Stimulated activated naive B cell treated with anti-CD40 and anti-IgM and Interleukin-4, amounts not matched to agents 10 μg/mL and 1 μg/mL and 100 μg/mL, for 72 hours (primary cell): ENCODE measurements at places on chromosomes 5 and 9.
A peak's percentile ranks its signal among the peaks of the same experiment; 100 is the strongest.

DNA sequence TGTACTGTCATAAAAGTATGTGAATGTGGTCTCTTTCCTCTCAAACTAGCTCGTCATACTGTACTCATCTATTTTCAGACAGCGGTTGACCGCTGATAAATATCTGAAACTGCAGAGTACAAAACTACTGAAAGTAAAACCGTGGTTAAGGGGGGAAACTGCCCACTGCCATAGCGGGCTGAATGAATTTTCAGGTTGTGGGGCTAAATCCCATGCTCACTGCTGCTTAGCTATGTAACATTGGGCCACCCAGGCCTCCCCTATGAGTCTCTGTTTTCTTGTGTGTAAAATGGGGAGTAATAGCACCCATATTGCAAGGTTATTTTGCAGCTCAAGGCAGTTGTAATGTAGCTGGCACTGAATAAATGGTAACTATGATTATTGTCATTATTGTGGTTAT is 82.3 kb downstream of the MSX2 start:
- no peak overlapping the region for H3K27ac ChIP-seq
- no peak overlapping the region for H3K4me3 ChIP-seq
- no peaks in the 10 kb centered on the region for H3K36me3 ChIP-seq
- H3K4me1 ChIP-seq = no peaks in the 10 kb centered on the region
- H3K27me3 ChIP-seq = no peaks in the 10 kb centered on the region

DNA sequence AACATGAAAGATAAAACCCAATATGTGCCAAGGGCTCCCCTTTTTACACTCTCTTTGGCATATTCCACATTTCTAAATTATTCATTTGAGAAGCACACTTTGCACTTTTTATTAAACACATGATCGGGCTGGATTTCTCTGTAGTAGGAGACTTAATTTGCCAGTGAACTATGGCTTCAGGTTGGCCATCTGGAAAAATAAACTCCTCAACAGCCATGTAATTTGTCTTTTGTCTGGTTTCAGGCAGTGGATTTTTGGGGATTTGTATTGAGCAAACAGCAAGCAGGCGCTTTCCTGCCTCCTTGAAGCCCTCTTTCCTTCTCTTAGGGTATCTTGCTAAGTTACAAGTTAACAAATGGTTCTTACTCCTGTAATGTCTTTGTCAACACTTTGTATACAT is 73.0 kb upstream of the DMRTA1 start:
- H3K4me3 ChIP-seq = no peak overlapping the region
- no peaks in the 10 kb centered on the region for H3K36me3 ChIP-seq
- H3K27me3 ChIP-seq = no peaks in the 10 kb centered on the region
- H3K27ac ChIP-seq = no peak overlapping the region
- no peak for DNase-seq

- DNase-seq = no peak
- no peak overlapping the region for H3K4me3 ChIP-seq
- no peak overlapping the region for H3K27ac ChIP-seq
- no peaks in the 10 kb centered on the region for H3K27me3 ChIP-seq
- peaks cover 2% of the 10 kb centered on the region for H3K36me3 ChIP-seq
- H3K4me1 ChIP-seq = peaks cover 20% of the 10 kb centered on the region
Measured at GRCh38 chr5:124744170-124744971, 2.1 kb downstream of the ZNF608 start.

DNA sequence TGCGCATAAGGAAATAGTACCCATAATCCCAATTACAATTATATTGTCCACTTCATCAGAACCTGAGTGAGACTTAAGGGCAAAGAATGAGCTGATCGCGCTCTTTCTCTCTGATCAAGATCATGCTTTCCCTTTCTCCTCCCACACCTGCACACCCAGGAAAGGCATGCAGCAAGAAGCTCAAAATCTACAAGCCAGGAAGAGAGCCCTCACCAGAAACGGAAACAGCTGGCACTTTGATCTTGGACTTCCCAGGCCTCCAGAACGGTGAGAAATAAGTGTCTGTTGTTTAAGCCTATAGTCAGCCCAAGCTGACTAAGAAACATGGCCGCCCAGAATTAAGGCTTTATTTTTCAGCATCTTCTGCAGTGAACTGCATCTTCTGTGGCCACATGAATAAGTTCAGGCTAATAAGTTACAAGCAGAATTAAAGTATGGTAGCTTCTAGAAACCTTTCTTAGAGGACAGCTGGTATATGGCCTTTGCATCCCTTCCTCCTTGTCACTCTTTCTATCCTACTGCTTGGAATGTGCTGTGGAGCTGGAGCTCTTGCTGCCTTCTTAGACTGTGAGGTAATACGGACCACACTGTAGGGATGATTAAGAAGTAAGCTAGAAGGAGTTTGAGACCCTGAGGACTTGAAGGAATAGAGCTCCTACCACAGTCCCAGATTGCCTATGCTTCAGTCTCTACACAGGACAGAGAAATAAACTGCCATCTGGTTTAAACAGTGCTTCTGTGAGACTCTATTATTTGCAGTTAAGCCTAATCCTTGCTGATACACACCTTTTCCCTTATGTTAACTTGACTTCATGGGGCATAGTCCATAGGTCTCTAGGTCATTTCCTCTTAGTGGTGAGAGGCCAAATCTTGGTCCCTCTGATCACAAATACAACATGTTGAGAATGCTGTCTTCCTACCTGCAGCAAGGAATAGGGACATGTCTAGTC is 17.2 kb downstream of the OR2S2 start:
- no peak overlapping the region for H3K4me3 ChIP-seq
- no peak for DNase-seq
- H3K36me3 ChIP-seq = no peaks in the 10 kb centered on the region
- peaks cover 29% of the 10 kb centered on the region for H3K27me3 ChIP-seq
- peaks cover 15% of the 10 kb centered on the region for H3K4me1 ChIP-seq

GRCh38 chr5:147509041-147509709 is 693 bp downstream of the DPYSL3 start:
- peak overlapping the region; percentile 54 for H3K4me3 ChIP-seq
- H3K36me3 ChIP-seq = peaks cover 4% of the 10 kb centered on the region
- peaks cover 16% of the 10 kb centered on the region for H3K4me1 ChIP-seq
- H3K27ac ChIP-seq = peak overlapping the region; percentile 33
- H3K27me3 ChIP-seq = peaks cover 41% of the 10 kb centered on the region
- DNase-seq = no peak

DNA sequence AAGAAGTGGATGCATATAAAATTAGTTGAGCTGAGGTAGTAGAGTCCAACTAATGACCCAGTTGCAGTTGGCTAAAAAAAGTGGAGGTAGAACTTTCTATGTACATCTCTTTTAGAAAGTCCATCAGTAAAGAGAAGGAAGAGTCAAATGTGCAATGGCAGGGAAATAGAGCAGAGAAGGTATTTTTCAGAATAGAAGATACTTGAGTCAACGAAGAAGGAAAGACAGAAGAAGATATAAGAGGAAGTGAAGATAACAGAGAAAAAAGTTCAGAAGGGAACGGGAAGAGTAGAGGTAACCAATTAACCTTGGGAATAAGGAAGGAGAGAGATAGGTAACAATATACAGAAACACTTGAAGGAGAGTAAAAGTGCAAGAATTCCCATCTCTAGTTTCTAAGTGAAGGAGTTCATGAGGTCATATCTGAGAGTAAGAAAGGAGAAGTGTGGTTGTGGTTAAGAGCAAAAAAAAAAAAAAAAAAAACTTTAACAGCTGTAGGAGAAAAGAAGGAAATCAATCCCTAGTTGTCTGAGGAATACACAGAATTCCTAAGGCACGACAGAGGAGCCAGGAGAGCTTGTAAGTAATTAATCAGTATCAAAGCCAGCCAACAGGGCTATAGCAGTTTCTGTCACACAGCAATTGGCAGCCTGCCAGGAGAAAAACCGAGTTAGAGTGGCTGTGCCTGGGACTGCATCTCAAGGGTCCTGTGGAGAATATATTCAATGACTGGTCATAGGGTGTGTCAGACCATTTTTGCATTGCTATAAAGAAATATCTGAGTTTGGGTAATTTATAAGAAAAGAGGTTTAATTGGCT is 61.0 kb downstream of the ARL15 start:
- no peak for DNase-seq
- no peaks in the 10 kb centered on the region for H3K36me3 ChIP-seq
- no peaks in the 10 kb centered on the region for H3K27me3 ChIP-seq
- no peak overlapping the region for H3K27ac ChIP-seq

DNA sequence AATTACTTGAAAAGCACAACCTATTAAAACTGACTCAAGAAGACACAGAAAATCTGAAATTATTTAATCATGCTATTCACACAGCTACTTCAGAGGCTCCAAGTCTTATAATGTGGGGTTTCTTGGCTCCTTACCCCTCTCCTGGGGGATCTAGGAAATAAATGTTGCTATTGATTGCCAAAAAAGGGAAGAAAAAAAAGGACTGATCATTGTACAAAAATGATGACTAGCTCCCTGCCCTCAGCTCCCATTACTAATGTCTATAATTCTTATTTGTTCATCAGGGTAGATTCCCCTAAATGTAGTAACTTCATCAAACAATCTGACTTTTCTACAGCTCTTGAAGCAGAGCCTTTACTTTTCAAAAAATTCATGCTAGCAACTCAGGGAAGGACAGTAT is 3.3 kb upstream of the SMC5 start:
- peaks cover 22% of the 10 kb centered on the region for H3K4me1 ChIP-seq
- no peaks in the 10 kb centered on the region for H3K27me3 ChIP-seq
- H3K36me3 ChIP-seq = peaks cover 21% of the 10 kb centered on the region
- no peak for DNase-seq

DNA sequence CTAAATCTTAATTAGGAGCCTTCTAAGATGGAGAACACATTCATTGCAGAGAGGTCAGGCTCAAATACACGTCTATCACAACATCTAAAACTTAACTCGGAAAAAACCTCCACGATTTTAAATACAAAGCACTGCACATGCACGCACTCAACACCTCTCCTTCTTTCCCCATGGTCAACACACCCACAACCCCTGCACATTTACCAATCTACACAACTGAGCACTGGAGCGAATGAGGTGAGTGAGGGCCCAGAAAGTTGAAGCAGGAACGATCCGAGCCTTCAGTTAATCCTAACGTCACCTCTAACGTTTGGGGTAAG is 278 bp upstream of the NIPSNAP3A start:
- H3K36me3 ChIP-seq = peaks cover 16% of the 10 kb centered on the region
- H3K4me3 ChIP-seq = peak overlapping the region; percentile 93
- peaks cover 14% of the 10 kb centered on the region for H3K4me1 ChIP-seq
- peak overlapping the region; percentile 98 for H3K27ac ChIP-seq

- no peaks in the 10 kb centered on the region for H3K27me3 ChIP-seq
- peaks cover 17% of the 10 kb centered on the region for H3K4me1 ChIP-seq
- DNase-seq = no peak
- no peak overlapping the region for H3K4me3 ChIP-seq
- peaks cover 49% of the 10 kb centered on the region for H3K36me3 ChIP-seq
- peak overlapping the region; percentile 37 for H3K27ac ChIP-seq
Measured at GRCh38 chr5:172901788-172902496, 57.3 kb upstream of the RPL26L1 start.

DNA sequence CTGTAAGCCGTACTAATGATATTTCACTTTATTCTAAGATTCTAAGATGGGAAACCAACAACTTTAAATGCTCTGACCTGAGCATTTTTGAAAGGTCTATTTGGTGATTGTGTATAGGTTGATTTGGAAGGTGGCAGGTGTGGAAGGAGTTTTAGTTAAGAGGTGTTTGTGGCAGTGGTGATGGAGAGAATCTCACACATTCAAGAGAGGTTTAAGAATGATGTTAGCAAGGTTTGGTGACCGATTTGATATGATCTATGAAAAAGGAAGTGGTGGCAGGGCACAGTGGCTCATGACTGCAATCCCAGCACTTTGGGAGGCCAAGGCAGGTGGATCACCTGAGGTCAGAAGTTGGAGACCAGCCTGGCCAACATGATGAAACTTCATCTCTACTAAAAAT is 319.2 kb upstream of the CD180 start:
- no peaks in the 10 kb centered on the region for H3K27me3 ChIP-seq
- H3K27ac ChIP-seq = no peak overlapping the region
- H3K4me3 ChIP-seq = no peak overlapping the region
- no peaks in the 10 kb centered on the region for H3K36me3 ChIP-seq
- H3K4me1 ChIP-seq = no peaks in the 10 kb centered on the region
- no peak for DNase-seq

DNA sequence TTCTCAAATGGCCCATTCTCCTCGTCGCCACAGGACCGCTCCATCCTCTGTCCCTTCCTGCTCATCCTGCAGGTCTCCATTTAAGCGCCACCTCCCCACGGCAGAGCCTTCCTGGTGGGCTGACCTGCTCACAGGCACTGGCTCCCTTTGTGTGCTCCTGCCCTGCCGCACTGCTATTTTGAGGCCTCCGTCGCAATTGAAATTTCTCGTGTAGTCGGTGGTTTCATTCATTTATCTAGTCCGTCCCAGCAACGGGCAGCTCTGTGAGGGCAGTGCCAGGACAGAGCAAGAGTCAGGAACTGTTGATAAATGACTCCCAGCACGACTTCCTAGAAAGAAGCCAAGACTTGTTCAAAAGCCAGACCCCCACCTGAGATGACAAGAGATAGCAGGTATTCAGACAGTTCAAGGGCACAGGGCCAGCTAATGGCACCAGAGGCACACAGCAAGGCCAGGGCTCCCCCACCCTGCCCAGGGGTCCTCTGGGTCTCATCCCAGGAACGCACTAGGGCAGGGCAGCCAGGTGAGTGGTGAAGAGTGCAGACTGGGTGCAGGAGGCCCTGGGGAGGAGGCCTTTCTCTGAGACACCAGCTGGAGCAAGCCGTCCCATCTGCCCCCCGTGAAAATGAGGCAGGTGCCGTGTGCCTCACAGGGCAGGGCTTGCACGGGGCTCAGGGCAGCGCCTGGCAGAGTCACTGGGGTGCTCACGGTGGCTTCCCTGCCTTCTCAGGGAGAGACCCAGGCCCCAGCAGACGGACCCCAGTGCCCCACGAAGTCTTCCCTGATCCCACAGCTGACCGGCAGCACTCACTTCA is 36.9 kb downstream of the FAM78A start:
- H3K27me3 ChIP-seq = peaks cover 4% of the 10 kb centered on the region
- peaks cover 11% of the 10 kb centered on the region for H3K36me3 ChIP-seq
- no peak for DNase-seq
- H3K4me1 ChIP-seq = peaks cover 15% of the 10 kb centered on the region
- H3K4me3 ChIP-seq = peak overlapping the region; percentile 81

- H3K27ac ChIP-seq = no peak overlapping the region
- H3K36me3 ChIP-seq = peaks cover 10% of the 10 kb centered on the region
- H3K4me1 ChIP-seq = no peaks in the 10 kb centered on the region
Measured at GRCh38 chr5:108084105-108084504, 297.8 kb downstream of the FBXL17 start.

- H3K4me3 ChIP-seq = no peak overlapping the region
- no peaks in the 10 kb centered on the region for H3K4me1 ChIP-seq
- no peak for DNase-seq
- H3K36me3 ChIP-seq = no peaks in the 10 kb centered on the region
- H3K27ac ChIP-seq = no peak overlapping the region
- H3K27me3 ChIP-seq = peaks cover 13% of the 10 kb centered on the region
Measured at GRCh38 chr5:53422539-53422938, 57.9 kb upstream of the FST start.

DNA sequence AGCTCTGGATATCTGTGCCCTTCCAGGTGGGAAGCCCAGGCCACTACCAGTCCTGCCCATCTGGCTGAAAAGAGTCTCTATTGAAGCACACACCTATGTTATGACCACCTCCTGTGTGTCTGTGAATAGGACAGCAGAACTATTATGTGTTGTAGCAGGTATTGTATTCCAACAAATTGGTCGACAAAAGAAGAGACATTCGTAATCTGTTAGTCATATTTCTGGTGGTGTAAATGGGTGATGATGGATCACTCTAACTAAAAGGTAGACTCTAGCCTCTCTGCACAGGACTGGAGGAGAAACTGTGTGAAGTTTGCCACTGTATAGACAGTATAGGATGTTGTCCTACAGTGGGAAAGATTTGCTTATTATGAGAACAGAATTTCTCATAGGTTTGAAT is 416.1 kb downstream of the TMEM38B start:
- H3K27me3 ChIP-seq = no peaks in the 10 kb centered on the region
- no peak for DNase-seq
- no peak overlapping the region for H3K27ac ChIP-seq
- no peaks in the 10 kb centered on the region for H3K36me3 ChIP-seq
- H3K4me1 ChIP-seq = peaks cover 32% of the 10 kb centered on the region
- H3K4me3 ChIP-seq = no peak overlapping the region
